Vein endothelial cell (primary cell): ENCODE measurements at places on chromosomes 12 and 14. TPM values are rescaled to one million over a fixed set of nuclear protein-coding genes. Genes with fewer than 3 reads are reported as not detected.

DBX2 gene
- not detected in 2 replicates for total RNA-seq

CLEC4E gene
- total RNA-seq = not detected in 2 replicates

FAM161B gene
- total RNA-seq = 3.3 and 3.9 TPM in 2 replicates

SDSL gene
- 2.0 and 4.2 TPM in 2 replicates for total RNA-seq

NRL gene
- total RNA-seq = 0.98 and 1.1 TPM in 2 replicates

SYCP3 gene
- 0.33 and 0.67 TPM in 2 replicates for total RNA-seq

CDC42BPB gene
- total RNA-seq = 130 and 169 TPM in 2 replicates

KRT78 gene
- not detected in 2 replicates for total RNA-seq

SLC39A2 gene
- not detected in 2 replicates for total RNA-seq

OAS2 gene
- total RNA-seq = 3.3 and 4.6 TPM in 2 replicates

TAS2R9 gene
- 0.19 TPM in 1 of 2 replicates, not detected in the other for total RNA-seq

KRT6A gene
- not detected in 2 replicates for total RNA-seq

ADAM21 gene
- 0.19 and 0.33 TPM in 2 replicates for total RNA-seq

SMIM41 gene
- 0.19 TPM in 1 of 2 replicates, not detected in the other for total RNA-seq

HOXC12 gene
- not detected in 2 replicates for total RNA-seq

NCOR2 gene
- 57.1 and 62.7 TPM in 2 replicates for total RNA-seq

RTL1 gene
- total RNA-seq = not detected in 2 replicates

HPD gene
- not detected in 2 replicates for total RNA-seq

CPNE6 gene
- not detected in 2 replicates for total RNA-seq

PLCZ1 gene
- total RNA-seq = 0.38 TPM in 1 of 2 replicates, not detected in the other

PGF gene
- 320 and 421 TPM in 2 replicates for total RNA-seq

TAS2R19 gene
- total RNA-seq = 5.5 and 6.5 TPM in 2 replicates

KCNH5 gene
- not detected in 2 replicates for total RNA-seq

VWF gene
- 1,356 and 2,070 TPM in 2 replicates for total RNA-seq

PRIMA1 gene
- total RNA-seq = not detected in 2 replicates

TAS2R8 gene
- 0.33 TPM in 1 of 2 replicates, not detected in the other for total RNA-seq

AKAP6 gene
- 0.57 and 0.98 TPM in 2 replicates for total RNA-seq

BTBD7 gene
- 37.2 and 41.7 TPM in 2 replicates for total RNA-seq

DLK1 gene
- total RNA-seq = not detected in 2 replicates

SOX5 gene
- total RNA-seq = 1.5 and 2.6 TPM in 2 replicates

CHGA gene
- total RNA-seq = not detected in 2 replicates

IL31 gene
- total RNA-seq = not detected in 2 replicates

CCDC88C gene
- total RNA-seq = 39.5 and 40.3 TPM in 2 replicates

OVCH1 gene
- total RNA-seq = not detected in 2 replicates

BDKRB2 gene
- under 0.01 and 0.38 TPM in 2 replicates for total RNA-seq

AQP2 gene
- total RNA-seq = not detected in 2 replicates

SLC4A8 gene
- 1.6 and 2.5 TPM in 2 replicates for total RNA-seq

OR6J1 gene
- total RNA-seq = not detected in 2 replicates

RPGRIP1 gene
- total RNA-seq = not detected in 2 replicates

RNASE7 gene
- not detected in 2 replicates for total RNA-seq

HOXC11 gene
- total RNA-seq = under 0.01 TPM in 1 of 2 replicates, not detected in the other

CEBPE gene
- total RNA-seq = not detected in 2 replicates

CCND2 gene
- total RNA-seq = 130 and 258 TPM in 2 replicates

KRT80 gene
- total RNA-seq = 2.4 and 7.2 TPM in 2 replicates

LMO3 gene
- total RNA-seq = under 0.01 TPM in 1 of 2 replicates, not detected in the other

GPR68 gene
- total RNA-seq = 0.65 and 0.96 TPM in 2 replicates

AMN1 gene
- total RNA-seq = 13.1 and 17.8 TPM in 2 replicates

A2ML1 gene
- not detected in 2 replicates for total RNA-seq

B4GALNT1 gene
- total RNA-seq = not detected in 2 replicates

SSPN gene
- total RNA-seq = 0.33 and 1.1 TPM in 2 replicates

SMCO3 gene
- total RNA-seq = 0.10 and 0.65 TPM in 2 replicates

NELL2 gene
- not detected in 2 replicates for total RNA-seq
